CD14-positive monocyte (primary cell): ENCODE measurements at places on chromosomes 2 and 18. TPM values are rescaled to one million over a fixed set of nuclear protein-coding genes. Genes with fewer than 3 reads are reported as not detected.

The HOXD13 gene
- not detected for polyA plus RNA-seq

The CKAP2L gene
- 0.04 TPM for polyA plus RNA-seq

The VWA3B gene
- polyA plus RNA-seq, result not detected

DNA sequence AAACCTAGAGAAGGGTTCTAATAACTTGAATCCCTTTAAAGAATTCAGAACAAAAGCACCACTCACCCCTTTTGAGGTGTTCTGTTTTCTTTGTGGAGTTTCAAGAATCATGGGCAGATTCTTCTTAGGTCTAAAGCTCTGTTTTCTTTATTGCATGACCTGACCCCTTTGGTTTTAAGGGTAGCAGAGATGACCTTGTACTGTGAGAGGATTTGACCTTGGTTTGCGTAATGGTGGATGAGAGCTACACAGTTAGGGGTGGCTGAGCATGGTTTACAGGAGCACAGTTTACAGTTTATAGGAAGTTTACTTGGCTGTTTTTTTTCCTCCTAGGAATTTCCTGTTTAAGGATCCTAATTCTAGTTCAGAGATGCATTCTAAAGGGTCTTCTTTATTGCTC is 1095.6 kb upstream of the NRXN1 start:
- no peak for DNase-seq

DNA sequence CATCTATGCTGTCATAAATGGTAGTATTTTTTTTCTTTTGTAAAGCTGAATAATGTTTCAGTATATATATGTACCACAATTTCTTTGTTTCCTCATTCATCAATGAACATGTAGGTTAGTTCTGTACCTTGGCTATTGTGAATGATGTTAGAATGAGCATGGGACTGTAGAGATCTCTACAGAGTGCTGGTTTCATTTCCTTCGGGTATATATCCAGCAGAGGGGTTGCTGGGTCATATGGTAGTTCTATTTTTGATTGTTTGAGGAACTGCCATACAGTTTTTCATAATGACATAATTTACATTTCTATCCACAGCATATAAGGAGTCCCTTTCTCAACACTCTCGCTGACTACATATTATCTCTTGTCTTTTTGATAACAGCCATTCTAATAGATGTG is 243.5 kb downstream of the CDH7 start:
- DNase-seq, result no peak
